ENCODE measurements at places on chromosomes 1 and 21.

DNA sequence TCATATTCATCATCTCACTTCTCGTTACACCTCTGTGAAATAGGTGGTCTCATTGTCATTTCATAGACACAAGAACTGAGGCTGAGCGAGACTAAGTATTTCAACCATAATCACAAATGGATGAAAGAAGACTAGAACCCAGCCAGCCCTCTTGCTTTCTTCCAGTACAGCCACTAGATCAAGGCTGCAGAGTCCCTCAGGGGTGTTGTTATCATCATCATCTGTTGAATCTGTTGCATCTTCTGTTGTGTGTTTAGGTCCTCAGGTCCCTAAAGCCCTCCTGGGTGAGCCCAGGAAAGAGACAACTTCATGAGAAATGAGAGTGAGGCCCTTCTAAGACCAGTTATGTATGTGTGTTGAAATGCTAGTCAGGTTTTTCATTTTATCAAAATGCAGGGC is 86.6 kb upstream of the ZNF326 start:
- H3K4me1 ChIP-seq: no peaks in the 10 kb centered on the region
- no peak overlapping the region for H3K27ac ChIP-seq
- no peak for DNase-seq
- no peak overlapping the region for H3K4me3 ChIP-seq
- no peaks in the 10 kb centered on the region for H3K36me3 ChIP-seq

DNA sequence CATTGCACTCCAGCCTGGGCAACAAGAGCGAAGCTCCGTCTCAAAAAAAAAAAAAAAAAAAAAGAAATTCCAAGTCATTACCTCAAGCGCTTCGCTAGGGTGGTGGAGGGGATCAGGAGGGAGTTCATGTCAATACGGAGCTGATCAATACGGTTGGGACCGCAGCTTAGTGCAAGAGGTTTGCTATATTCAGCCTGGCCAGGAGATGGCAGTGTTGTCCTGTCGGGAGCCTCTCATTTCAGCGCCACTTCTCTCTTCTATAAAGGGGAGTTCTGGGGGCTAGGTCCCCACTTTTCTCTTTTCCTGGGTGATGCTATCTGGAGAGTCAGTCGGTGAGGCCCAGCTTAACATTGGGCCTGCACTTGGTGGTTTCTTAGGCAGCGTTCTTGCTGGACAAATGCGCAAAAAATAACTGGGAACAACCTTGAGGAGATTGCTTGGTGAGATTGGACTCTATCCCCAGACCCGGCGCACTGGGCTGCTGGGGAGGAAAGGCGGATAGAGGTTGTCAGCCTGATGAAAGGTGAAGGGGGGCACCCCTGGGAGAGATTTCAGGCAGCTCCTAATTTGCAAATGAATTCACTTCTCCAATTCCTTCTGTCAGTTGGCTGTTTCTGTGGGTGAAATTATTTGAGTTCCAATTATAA is 40.4 kb downstream of the KIAA0040 start:
- no peaks in the 10 kb centered on the region for H3K36me3 ChIP-seq
- no peaks in the 10 kb centered on the region for H3K4me1 ChIP-seq
- H3K27ac ChIP-seq: no peak overlapping the region
- H3K4me3 ChIP-seq: no peak overlapping the region
- H3K27me3 ChIP-seq: no peaks in the 10 kb centered on the region

- H3K27ac ChIP-seq: no peak overlapping the region
- no peaks in the 10 kb centered on the region for H3K27me3 ChIP-seq
- DNase-seq: no peak
- H3K4me3 ChIP-seq: no peak overlapping the region
Observed at GRCh38 chr1:119367432-119368124, 1.0 kb upstream of the HAO2 start.

DNA sequence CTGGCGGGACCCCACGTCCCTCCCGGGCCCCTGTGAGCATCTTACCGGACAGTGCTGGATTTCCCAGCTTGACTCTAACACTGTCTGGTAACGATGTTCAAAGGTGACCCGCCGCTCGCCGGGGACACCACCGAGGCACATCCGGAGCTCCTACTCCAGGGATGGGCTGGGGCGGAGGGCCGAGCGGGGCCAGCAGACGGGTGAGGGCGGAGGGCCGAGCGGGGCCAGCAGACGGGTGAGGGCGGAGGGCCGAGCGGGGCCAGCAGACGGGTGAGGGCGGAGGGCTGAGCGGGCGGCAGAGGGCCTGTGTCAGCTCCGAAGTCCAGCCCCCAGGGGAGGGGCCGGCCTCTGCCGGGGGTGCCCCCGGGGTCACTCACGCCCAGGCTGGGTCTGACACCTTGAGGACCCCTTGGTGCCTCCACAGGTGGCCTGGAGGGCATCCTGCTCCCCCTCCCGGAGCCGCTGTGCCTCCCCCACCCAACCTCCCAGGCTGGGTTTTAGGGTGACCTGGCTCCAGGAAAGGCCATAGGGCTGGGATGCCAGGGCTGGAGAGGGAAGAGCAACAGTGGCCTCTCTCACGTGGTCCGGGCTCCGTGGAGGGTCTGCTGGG is 5.7 kb upstream of the TTLL10 start:
- no peak for DNase-seq
- H3K27ac ChIP-seq: no peak overlapping the region
- H3K36me3 ChIP-seq: no peaks in the 10 kb centered on the region
- H3K4me3 ChIP-seq: no peak overlapping the region

DNA sequence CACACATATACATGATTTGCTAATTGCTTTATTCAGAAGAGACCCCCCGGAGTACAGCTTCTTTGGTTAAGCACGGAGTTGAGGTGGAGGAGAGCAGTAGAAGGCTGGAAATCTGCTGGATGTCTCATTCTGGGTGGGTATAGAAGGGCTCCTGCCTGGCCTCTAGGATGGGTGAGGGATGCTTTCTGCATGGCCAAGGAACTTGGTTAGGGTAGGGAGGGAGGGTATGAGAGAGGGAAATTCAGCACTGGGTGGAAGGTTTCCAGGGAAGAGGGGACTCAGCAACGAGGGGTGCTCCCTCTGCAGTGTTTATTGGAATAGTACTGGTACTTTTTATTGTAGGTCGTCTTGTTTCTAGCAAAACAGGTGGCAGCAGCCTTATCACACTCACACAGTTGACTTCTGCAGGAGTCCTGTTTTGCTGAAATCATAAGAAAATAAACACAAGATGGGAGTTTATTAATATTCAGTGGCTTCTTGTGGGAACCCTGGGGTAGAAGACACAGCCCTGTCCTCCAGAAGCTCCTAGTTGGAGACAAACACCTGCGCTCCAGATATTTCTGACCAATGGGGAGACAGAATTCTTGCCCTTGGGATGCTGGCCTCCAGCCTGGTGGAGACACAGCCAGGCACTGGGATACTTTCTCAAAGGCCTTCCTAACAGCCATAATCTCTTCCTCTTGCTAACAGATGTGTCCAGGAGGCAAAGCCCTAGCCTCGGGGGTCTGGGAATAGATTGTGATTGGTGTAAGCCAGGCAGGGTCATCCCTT is 3.8 kb downstream of the PLA2G2A start:
- H3K27ac ChIP-seq: no peak overlapping the region
- H3K4me3 ChIP-seq: no peak overlapping the region
- H3K27me3 ChIP-seq: no peaks in the 10 kb centered on the region
- H3K4me1 ChIP-seq: no peaks in the 10 kb centered on the region
- H3K36me3 ChIP-seq: no peaks in the 10 kb centered on the region

DNA sequence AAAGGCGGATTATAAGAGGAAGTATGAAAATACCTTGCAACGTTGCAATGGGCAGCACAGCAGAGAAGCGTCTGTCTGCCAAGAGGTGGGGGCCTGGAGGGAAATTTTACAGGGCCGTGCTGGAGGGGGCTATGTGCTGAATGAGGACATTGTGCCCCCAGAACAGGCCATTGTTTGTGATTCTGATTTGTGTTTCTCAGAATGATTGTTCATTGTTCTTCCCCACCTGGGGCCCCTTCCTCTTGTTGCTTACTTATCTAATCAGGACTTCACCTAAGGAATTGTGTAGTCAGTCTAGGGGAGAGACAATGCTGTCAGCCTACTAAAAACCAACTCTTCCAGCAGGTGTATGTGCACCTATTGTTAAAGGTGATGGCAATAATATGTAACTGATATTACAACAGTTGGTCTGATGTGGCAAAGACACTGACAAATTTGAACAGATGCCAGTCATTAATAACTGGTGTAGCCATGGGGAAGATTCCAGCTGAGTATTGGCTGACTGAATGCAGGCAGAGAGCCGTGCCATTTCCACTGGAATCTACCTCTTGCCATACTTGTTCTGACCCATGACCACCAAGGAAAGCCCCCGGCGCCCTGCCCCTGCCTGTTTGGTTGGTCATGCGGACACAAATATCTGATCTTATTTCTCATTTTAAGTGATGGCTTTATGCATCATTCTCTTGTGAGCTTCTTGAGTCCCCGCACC is 45.2 kb upstream of the PSEN2 start:
- H3K4me3 ChIP-seq: no peak overlapping the region
- H3K27ac ChIP-seq: no peak overlapping the region
- no peak for DNase-seq
- no peaks in the 10 kb centered on the region for H3K27me3 ChIP-seq
- H3K4me1 ChIP-seq: peaks cover 11% of the 10 kb centered on the region

GRCh38 chr1:172417557-172417956 is 2.9 kb upstream of the C1orf105 start:
- H3K36me3 ChIP-seq: no peaks in the 10 kb centered on the region
- H3K4me1 ChIP-seq: no peaks in the 10 kb centered on the region
- no peak overlapping the region for H3K4me3 ChIP-seq
- no peak overlapping the region for H3K27ac ChIP-seq
- no peaks in the 10 kb centered on the region for H3K27me3 ChIP-seq
- DNase-seq: no peak

- no peaks in the 10 kb centered on the region for H3K36me3 ChIP-seq
- H3K27ac ChIP-seq: no peak overlapping the region
- no peaks in the 10 kb centered on the region for H3K4me1 ChIP-seq
- H3K27me3 ChIP-seq: peaks cover 3% of the 10 kb centered on the region
- no peak for DNase-seq
Observed at GRCh38 chr1:29271724-29272123, 35.4 kb downstream of the PTPRU start.

DNA sequence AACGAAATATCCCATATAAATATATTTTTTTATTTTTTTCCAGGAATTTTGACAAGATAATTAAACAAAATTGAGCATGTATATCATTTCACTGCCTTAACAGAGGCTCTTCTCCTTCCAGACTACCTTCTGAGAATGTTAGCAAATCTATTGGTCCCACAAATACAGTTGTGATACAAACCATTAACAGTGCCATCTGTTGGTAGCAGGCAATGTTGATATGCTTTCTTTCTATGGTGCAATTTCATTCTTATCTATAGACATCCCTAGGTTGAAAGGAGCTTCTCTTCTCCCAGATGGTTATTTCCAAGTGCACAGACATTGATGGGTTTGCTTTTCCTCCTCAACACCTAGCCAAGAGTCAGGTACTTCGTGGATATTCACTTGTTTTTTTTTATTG is 303.6 kb downstream of the USH2A start:
- H3K4me3 ChIP-seq: no peak overlapping the region
- no peak for DNase-seq
- H3K36me3 ChIP-seq: no peaks in the 10 kb centered on the region
- no peaks in the 10 kb centered on the region for H3K27me3 ChIP-seq

GRCh38 chr1:54249819-54250435 is 50.0 kb downstream of the MRPL37 start:
- no peak overlapping the region for H3K4me3 ChIP-seq
- DNase-seq: no peak
- H3K27me3 ChIP-seq: no peaks in the 10 kb centered on the region
- H3K4me1 ChIP-seq: no peaks in the 10 kb centered on the region
- H3K36me3 ChIP-seq: no peaks in the 10 kb centered on the region
- H3K27ac ChIP-seq: no peak overlapping the region

- DNase-seq: no peak
- no peaks in the 10 kb centered on the region for H3K27me3 ChIP-seq
- H3K4me3 ChIP-seq: no peak overlapping the region
- H3K4me1 ChIP-seq: peaks cover 67% of the 10 kb centered on the region
Observed at GRCh38 chr1:207838156-207839082, 72.5 kb downstream of the CD34 start.

DNA sequence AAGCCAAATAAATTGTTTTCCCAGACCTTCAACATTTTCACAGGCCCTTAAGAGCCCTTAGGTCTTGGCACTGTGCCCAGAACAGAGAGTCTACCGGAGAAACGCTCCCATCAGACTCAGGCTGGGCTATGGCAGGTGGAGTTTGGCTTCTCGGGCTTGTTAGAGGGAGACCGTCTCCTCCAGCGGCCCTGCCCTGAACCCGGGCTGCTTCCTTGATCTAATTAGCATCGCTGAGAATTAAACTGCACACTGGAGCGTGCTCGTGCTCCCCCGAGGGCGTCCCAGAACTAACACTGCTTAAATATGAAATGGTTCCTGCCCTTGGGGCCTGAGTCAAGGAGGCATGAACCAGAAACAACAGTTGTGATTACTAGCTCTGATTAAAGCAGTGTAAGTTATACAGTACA is 634.4 kb downstream of the MATN1 start:
- no peak overlapping the region for H3K27ac ChIP-seq
- H3K36me3 ChIP-seq: no peaks in the 10 kb centered on the region
- H3K4me1 ChIP-seq: no peaks in the 10 kb centered on the region
- H3K4me3 ChIP-seq: no peak overlapping the region

DNA sequence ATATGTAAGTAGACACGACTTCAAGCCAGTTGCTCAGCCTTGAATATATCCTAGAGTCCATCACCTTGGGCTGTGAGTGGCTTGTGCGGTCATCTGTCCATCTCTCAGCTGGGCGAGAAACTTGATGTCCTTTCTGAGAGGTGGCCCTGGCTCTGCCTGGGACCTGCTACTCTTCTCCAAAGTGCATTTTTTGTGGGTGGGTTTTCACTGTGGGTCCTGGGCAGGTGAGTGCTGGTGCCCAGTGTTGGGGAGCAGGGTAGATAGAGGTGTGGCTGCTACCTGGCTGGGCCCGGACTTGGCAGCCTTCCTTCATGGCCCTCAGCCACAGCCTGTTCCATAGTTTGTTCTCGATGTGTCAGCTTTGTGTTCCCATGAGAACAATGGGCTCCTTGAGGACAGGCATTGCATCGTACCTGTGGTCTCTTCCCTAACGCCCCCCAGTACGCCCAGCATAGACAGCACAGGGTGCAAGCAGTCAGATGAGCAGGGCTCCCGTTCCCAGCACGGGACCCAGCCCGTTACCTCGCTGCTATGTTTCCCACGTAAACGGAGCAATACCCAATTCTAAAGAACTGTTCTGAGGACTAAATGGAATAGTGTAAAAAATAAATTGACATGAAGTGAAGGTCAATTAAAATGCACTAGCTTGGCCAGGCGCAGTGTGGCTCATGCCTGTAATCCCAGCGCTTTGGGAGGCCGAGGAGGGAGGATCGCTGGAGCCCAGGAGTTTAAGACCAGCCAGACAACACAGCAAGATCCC is 877 bp upstream of the SLX9 start:
- no peaks in the 10 kb centered on the region for H3K27me3 ChIP-seq
- H3K4me3 ChIP-seq: peak overlapping the region; percentile 83
- H3K36me3 ChIP-seq: no peaks in the 10 kb centered on the region
- peaks cover 34% of the 10 kb centered on the region for H3K4me1 ChIP-seq

Data from naive thymus-derived CD4-positive, alpha-beta T cell (primary cell).